ENCODE measurements at places on chromosomes 11 and 22.

DNA sequence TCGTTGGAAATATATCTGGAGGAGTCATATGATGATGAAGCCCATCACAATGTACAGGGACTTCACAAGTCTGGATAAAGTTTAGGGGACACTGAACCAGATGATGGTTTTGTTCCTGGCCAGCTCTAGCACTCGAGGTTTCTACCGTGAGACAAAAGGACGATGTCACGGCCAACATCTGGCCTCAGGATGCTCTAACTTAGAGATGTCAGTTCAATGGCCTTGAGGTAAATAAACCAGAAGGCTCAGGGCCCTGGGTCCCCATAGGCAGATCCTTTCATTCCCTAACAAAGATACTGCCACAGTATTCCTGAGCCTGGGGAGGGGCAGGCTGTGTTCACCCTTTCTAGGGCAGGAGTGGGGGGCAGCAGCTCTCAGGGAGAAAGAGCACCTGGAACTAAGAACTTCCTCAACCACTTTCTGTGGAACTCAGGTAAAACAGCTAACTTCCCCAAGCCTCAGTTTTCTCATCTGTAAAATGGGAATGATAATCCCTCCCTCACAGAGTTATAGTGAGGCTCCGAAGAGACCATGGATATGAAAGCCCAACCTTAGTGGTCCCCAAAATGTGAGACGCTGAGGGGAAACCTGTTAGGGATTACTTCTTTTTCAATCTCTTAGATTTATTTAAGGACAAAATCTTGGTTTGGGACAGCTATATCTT is 18.3 kb downstream of the MS4A10 start:
- DNase-seq = no peak

DNA sequence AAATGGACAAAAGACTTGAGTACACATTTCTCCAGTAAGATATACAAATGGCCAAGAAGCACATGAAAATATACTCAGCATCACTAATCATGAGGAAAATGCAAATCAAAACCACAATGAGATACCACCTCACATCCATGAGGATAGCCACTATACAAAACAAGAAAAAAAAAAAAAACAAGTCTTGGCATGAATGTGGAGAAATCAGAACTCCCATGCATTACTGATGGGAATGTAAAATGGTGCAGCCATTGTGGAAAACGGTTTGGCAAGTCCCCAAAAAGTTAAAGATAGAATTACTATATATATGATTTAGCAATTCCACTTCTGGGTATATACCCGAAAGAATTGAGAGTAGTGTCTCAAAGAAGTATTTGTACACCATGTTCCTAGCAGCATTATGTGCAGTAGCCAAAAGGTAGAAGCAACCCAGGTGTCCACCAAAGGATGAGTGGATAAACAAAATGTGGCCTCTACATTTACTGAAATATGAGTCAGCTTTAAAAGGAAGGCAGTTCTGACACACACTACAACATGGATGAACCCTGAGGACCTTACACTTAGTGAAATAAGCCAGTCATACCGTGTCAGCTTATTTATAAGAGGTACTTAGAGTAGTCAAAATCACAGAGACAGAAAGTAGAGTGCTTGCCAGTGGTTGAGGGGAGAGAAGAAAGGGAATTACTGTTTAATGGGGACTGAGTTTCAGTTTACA is 146.3 kb downstream of the WNT7B start:
- DNase-seq = no peak

GRCh38 chr11:118171269-118172062 is 5.0 kb downstream of the SCN2B start:
- peak; percentile 74 for DNase-seq

GRCh38 chr11:28756977-28757376 is 648.8 kb downstream of the METTL15 start:
- DNase-seq = no peak

GRCh38 chr11:46431211-46431610 is 39.6 kb upstream of the CHRM4 start:
- DNase-seq = no peak

- DNase-seq = no peak
Measured at GRCh38 chr11:99015634-99016454, 4.9 kb upstream of the CNTN5 start.

GRCh38 chr11:6203327-6203726 is 2.0 kb upstream of the C11orf42 start:
- no peak for DNase-seq

GRCh38 chr11:129999407-129999806 is 3.2 kb downstream of the PRDM10 start:
- no peak for DNase-seq

GRCh38 chr22:26245001-26245400 is 75.7 kb downstream of the SEZ6L start:
- DNase-seq = no peak

DNA sequence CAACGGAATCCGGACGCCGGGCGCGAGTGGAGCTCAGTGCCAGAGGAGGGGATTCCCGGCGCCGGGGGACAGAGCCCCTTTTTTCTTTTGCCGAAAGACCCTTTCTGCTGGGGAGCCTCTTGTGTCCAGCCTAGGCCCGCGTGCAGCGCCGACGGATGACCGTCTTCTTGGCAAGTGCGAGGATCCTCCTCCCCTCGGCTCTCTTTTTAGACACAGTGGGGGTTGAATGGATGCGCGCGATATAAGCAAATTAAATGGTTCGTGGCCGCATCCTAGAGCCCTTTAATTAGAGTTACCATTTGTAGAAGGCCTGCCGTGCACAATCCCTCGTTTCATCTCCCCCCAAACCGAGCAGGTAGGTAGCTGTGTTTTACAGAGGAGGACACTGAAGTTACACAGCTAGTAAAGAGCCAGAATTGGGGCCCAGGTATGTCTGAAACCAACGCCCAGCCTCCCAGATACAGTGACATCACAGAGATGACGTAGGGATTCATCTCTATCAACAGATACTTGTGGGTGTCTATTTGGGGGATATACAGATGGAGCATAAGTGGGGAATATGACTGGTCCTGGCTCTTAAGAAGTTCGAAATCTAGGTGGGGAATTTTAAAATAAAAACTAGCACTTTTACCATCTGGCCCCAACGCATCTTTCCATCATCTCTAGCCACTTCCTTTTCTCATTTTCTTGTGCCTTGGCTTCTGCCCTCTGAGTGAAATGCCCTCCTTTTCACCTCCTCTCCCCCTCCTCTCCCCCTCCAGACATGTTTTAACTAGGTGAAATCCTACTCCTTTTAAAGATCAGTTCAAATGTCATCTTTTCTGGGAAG is 875 bp downstream of the TCP11L1 start:
- DNase-seq = peak; percentile 38

DNA sequence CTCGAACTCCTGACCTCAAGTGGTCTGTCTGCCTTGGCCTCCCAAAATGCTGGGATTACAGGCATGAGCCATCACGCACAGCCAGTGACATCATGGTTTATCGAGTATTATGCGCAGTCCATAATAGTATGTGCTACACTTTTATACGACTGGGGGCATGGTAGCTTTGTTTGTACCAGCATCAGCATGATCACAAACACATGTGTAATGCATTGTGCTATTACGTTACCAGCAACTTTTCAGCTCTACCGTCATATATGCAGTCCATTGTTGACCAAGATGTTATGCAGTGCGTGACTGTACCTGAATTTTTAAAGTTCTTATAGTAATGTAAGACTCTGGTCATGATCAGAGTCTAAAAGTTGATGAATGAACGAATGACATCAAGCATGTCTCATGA is 67.9 kb downstream of the ZC3H12C start:
- no peak for DNase-seq

DNA sequence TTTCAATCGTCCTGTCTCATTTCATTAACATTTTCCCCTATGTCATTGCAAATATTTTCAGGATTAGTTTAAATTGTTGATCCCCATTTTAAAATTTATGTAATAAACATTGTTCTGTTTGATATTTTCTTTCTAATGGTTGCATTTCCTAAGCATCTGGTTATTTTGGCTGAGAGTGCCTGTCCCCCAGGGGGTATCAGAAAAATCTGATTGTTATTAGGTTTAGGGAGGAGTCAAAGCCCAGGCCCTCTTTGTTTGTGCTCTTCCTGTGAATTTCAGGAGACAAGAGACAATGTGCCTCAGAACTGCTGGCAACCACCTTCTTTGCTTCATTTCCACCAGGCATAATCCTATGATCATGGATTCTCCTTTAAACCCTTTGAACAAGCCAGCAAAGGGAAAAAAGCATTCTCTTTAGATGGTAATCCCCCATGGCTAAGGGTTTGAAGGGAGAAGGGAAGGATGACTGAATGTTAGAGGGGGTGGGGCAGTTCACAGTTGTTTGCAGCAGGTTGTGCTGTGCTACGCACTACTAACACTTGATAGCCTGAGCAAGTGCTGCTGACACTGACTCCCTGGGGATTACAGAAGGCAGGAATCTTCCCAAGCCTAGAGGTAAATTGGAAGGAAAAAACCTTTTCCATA is 462.4 kb upstream of the LRRC4C start:
- no peak for DNase-seq

Data from activated T-cell treated with anti-CD3 and anti-CD28 coated beads, Interleukin-2, amount 50 U/mL, for 1 hour (primary cell).